ENCODE measurements at places on chromosomes 2 and 18. TPM values are rescaled to one million over a fixed set of nuclear protein-coding genes. Genes with fewer than 3 reads are reported as not detected.
A peak's percentile ranks its signal among the peaks of the same experiment; 100 is the strongest.

UGT1A8 gene
- total RNA-seq, result 4.4 TPM

LRRC30 gene
- not detected for total RNA-seq

IL37 gene
- total RNA-seq, result not detected

IL1R2 gene
- 5.9 TPM for total RNA-seq

SPP2 gene
- not detected for total RNA-seq

C2orf92 gene
- 9.2 TPM for total RNA-seq

CD207 gene
- total RNA-seq, result 1.3 TPM

HOXD3 gene
- 28.2 TPM for total RNA-seq

CREG2 gene
- total RNA-seq, result 1.8 TPM

SERPINB12 gene
- total RNA-seq, result not detected

TMEM163 gene
- 10.1 TPM for total RNA-seq

LDLRAD4 gene
- 39.7 TPM for total RNA-seq

DNA sequence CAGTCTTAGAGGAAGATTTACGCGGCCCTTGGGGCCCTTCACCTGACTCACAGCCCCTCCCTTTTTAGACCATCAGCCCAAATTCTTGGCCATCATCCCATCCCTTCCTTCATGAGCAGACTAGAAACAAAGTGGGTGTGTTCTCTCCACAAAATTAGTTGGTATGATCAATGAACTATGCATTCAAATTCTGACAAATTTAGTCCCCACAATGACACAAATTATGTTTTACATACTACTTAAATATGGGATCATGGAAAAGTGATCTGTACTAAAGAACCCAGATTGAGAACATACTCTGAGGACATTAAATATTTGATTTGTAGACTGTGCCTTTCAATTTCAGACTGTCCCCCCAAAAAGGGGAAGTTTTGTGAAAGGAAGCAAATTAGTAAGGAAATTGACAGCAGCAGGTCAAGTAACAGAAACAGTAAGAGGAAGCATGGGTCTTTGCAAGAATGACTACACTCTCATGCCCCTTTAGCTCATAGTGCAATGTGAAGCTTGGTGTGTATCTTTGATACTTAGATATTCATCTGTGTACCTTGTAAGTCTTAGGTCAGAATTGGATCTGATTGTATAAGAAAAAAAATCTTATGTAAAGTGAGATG, 2.2 kb upstream of the MAPRE2 start:
- no peak for DNase-seq

DNA sequence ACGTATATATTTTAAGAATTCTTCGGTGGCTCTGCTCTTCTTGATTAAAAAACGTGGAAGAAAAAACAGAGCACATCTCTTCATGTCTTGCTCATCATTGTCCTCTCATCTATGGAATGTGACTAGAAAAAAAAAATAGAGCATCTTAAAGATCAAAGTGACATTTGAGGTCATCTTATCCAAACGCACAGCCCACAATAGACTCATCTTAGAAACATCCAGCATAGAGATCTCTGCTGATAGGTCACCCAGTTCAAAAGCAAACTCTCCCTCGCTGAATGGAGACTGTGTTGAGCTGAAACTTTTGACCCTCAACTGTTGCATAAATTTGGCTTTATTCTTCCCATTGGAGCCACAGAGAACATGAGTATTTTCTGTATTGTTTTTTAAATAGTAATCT, 65.2 kb downstream of the CMPK2 start:
- DNase-seq, result no peak

GRCh38 chr18:41887100-41887499, 67.9 kb upstream of the PIK3C3 start:
- DNase-seq, result no peak

DNA sequence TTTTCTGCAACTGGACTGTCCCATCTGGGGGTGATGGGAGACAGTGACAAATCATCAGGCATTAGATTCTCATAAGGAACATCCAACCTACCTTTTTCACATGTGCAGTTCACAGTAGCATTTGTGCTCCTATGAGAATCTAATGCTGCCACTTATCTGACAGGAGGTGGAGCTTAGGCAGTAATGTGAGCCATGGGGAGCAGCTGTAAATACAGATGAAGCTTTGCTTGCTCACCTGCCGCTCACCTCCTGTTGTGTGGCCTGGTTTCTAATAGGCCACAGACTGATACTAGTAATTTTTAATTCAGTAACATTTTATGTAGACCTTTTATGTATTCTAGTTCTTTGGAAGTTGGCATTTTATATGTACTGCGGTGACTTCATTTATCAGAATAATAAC, 180.1 kb upstream of the SPOPL start:
- DNase-seq, result no peak

- no peak for DNase-seq
These were observed 74.8 kb downstream of the SEMA4F start for GRCh38 chr2:74728842-74729241.

DNA sequence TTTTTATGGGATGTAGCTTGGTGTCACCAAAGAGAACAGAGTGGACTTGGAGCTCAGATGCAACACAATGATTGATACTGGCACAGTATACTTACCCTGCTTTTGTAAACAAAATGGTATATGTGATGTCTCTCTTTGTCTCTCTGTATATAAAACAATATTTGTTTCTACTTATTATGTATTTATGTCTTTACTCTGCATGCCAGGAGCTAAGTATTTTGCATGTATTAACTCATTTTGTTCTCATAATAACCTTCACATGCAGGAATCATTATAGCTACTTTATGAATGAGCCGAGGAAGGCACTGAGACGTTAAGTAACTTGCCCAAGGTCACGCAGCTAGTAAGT, 27.9 kb upstream of the CASP8 start:
- no peak for DNase-seq

- no peak for DNase-seq
These were observed 893.2 kb upstream of the CRIM1 start for GRCh38 chr2:35462226-35462998.

DNA sequence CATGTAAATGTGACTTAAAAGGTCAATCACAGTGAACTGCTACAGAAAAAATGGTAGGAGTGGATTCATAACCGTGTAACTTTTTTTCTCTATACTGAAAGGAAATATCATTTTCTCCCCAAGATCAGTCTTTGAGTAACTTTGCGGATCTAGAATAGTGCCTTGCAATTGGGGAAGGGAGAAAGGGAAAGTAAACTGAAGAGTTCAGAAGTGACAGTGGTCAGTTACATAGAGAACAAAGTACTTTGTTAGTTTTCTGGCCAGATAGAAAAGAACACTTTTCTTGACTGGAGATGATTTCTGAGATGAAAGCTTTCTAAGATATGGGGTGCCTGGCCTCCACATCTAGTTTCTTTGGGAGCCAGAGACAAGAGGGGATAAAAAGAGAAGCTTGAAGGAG, 26.6 kb downstream of the PARD3B start:
- DNase-seq, result no peak

GRCh38 chr2:47237375-47238334, 82.5 kb upstream of the STPG4 start:
- peak; percentile 67 for DNase-seq

DNA sequence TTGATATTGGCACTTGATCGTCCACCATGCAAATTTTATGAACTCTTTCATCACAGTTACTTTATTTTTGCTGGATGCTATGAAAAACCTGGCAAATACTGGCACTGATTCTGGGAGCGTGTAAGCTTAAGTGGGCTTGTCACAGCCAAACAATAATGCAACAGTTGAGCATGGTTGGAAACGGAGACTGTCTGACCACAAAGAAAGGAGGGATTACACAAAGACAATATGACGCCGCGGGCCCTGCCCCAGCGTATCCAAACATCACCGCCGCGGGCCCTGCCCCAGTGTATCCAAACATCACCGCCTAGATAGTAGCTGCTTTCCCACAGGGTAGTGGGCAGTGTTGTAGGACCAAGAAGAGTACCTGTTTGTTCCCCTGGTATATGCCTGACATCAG, 135.9 kb downstream of the PRPF40A start:
- DNase-seq, result no peak

DNA sequence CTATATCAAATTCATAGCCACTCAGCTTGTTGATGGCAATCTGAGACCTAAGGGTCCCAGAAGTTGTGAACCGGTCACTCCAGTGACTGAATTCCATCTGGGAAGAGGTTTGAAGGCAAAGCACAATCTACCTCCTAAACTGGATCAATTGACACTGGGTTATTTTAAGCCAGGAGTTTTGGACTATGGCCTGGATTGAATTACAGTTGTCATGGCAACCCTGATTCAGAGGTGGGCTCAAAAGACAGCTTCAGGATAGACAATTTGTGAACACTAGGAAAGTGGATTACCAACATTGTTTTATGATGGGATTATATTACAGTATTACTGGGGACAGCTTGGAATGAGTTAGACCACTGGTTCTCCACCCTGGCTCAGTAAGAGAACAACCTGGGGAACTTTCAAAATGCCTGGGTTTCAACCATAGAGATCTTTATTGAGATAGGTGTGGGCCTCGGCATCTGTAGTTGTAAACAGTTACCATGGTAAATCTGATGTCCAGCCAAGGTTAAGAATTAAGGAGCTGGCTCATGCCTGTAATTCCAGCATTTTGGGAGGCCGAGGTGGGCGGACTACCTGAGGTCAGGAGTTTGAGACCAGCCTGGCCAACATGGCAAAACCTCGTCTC, 58.8 kb downstream of the MFSD6 start:
- DNase-seq, result no peak

DNA sequence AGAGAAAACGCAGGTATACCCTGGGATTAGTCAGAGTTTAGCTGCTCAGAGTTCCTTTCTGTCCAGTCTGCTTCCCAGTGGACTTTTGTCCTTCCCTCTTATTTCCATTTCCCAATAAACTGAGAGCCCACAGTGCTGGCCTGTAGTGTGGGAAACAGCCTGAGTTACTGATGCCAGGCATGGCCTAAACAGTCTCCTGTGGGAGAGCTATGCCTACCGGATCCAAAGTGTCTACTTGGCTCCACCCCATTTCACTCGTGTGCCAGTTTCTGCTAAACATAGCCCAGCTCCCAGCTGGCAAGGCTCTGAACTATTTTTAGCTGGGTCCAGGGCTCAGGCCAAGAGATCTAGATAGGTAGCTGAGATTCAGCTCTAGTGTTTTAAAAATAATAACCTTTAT, 15.6 kb upstream of the PPP1CB start:
- peak; percentile 79 for DNase-seq

- no peak for DNase-seq
These were observed 43.1 kb upstream of the LONRF2 start for GRCh38 chr2:100365434-100365833.

- no peak for DNase-seq
These were observed 97.4 kb upstream of the ID2 start for GRCh38 chr2:8584174-8585066.

DNA sequence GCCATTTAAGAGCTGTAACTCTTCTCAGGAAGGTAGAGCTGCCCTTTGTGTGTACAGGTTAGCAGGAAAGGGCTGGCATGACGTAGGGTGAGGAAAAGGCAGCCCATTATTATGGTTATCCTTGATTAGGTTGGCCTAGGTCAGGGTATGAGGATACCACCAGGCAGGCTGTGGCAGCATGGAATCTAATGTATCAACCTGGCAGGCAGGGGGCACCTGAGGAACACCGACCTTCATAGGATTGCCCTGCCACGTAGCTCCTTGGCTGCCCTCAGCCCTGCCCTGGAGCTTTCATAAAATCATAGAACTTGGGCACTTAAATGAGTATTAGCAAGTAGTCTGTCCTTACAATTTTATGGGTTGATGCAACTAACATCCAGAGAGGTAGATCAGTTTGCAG, 261.6 kb downstream of the LTBP1 start:
- DNase-seq, result no peak

- DNase-seq, result no peak
These were observed 20.8 kb downstream of the CACNB4 start for GRCh38 chr2:152078023-152078422.

DNA sequence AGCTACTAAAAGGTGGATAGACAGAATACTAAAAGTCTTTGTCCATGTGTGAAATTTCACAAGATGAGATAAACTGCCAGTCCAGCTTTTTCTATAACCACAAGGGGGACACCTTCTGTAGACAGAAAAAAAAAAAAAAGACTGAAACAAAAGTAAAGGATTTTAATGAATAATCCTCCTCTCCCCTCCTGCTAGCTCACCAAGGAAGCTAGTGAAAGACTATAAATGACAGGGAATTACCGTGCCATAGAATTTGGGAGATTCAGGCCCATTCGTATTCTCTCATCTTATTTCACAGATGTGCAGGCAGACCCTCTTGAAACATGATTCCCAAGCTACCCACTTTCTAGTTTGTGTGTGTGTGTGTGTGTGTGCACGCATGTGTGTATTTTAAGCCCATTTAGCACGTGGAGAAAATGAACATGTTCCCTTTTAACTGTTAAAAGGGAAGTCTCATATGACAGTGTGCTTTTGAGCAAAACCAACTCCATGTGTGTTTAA, 36.3 kb upstream of the SLC8A1 start:
- DNase-seq, result no peak

DNA sequence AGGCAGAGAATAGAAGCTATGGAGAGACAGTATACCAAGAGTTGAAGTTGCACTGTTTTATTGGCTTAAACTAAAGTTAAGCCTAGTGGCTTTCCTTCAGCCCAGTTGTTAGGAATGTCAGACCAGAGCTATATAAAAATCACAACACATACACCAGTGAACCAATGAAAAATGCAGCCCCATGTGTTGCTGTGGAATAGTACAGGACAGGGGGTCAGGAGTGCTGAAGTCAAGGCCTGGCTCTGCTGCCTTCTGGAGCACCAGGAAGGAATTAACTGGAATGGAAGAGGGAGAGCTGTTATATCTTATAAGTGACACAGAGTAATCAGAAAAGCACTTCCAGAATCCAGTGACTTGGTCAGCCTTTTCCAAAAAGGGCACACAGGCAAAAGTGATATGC, 58.9 kb downstream of the OSR1 start:
- DNase-seq, result no peak

GRCh38 chr18:46422552-46423055, 234.4 kb downstream of the LOXHD1 start:
- DNase-seq, result peak; percentile 42

GRCh38 chr2:178895872-178896271, 88.6 kb upstream of the TTN start:
- no peak for DNase-seq

GRCh38 chr2:173696274-173696673, 268.9 kb downstream of the SP3 start:
- no peak for DNase-seq

- DNase-seq, result no peak
These were observed 329.5 kb upstream of the CHAC2 start for GRCh38 chr2:53438100-53438499.

GRCh38 chr2:56985609-56986008, 801.8 kb downstream of the CCDC85A start:
- DNase-seq, result no peak

DNA sequence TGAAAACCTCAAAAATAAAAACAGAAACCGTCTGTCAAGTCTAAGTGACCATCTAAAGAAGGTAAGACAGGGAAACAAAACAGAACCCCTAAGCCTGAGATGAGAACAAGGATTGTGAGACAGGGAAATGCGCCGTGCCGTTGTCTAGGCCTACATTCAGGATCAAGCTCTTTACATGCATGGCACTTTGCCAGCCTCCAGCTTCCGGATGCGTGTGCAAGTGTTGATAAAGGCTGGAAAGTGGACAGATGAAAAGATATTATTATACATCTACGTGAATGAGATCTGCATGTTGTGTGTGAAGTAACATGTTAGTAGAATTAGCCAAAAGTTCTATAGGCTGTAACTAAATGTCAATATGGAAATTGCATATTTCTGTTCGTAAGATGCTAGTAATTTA, 28.6 kb upstream of the TMEM87B start:
- DNase-seq, result no peak

Measured in ureter (tissue), 1 donor.